A549 treated with AZD2906 at 1 μM for 4 hours (cell line): ENCODE measurements at places on chromosomes 11 and 22. TPM values are rescaled to one million over a fixed set of nuclear protein-coding genes. Genes with fewer than 3 reads are reported as not detected.

Gene THY1
- 13.3 to 23.6 TPM (median 16.1 TPM) in 5 replicates for total RNA-seq

Gene RAG1
- 0.10 to 0.71 TPM (median 0.39 TPM) in 5 replicates for total RNA-seq

Gene FAM180B
- 0.05 to 0.07 TPM in 2 of 5 replicates, not detected in the others for total RNA-seq

Gene DRICH1
- total RNA-seq = 0.11 to 0.37 TPM (median 0.26 TPM) in 3 of 5 replicates, not detected in the others

Gene CD44
- 637 to 985 TPM (median 741 TPM) in 5 replicates for total RNA-seq

Gene CARNS1
- total RNA-seq = 0.12 to 0.21 TPM (median 0.13 TPM) in 5 replicates

Gene OR8D4
- total RNA-seq = not detected in 5 replicates

Gene INPP5J
- total RNA-seq = 0.45 to 0.60 TPM (median 0.48 TPM) in 5 replicates

Gene RSF1
- total RNA-seq = 11.1 to 20.2 TPM (median 14.2 TPM) in 5 replicates

Gene CDC42BPG
- 1.3 to 1.8 TPM (median 1.5 TPM) in 5 replicates for total RNA-seq

Gene SOX10
- 0.08 TPM in 1 of 5 replicates, not detected in the others for total RNA-seq

Gene TRIM29
- total RNA-seq = 20.8 to 26.8 TPM (median 26.3 TPM) in 5 replicates

Gene HBB
- 0.24 TPM in 1 of 5 replicates, not detected in the others for total RNA-seq

Gene SYT13
- total RNA-seq = 5.3 to 6.6 TPM (median 5.5 TPM) in 5 replicates

Gene TEX54
- total RNA-seq = not detected in 5 replicates

Gene ABCC8
- total RNA-seq = 10.1 to 15.6 TPM (median 11.7 TPM) in 5 replicates

Gene SCN2B
- total RNA-seq = not detected in 5 replicates

Gene OR51A2
- total RNA-seq = not detected in 5 replicates

Gene IGSF9B
- total RNA-seq = 1.3 to 3.3 TPM (median 2.4 TPM) in 5 replicates

Gene SMIM38
- total RNA-seq = 0.05 to 0.06 TPM (median 0.05 TPM) in 4 of 5 replicates, not detected in the other

Gene TOMM22
- 57.5 to 72.6 TPM (median 68.1 TPM) in 5 replicates for total RNA-seq

Gene TBX10
- not detected in 5 replicates for total RNA-seq

Gene CASP12
- total RNA-seq = not detected in 5 replicates

Gene IFITM10
- 1.1 to 2.1 TPM (median 1.4 TPM) in 5 replicates for total RNA-seq

Gene MYBPC3
- total RNA-seq = 0.05 to 0.10 TPM (median 0.07 TPM) in 5 replicates

Gene ACTN3
- 0.02 to 0.10 TPM (median 0.09 TPM) in 4 of 5 replicates, not detected in the other for total RNA-seq

Gene MMP7
- total RNA-seq = 20.6 to 32.5 TPM (median 23.4 TPM) in 5 replicates

Gene IL10RA
- 0.07 to 0.38 TPM (median 0.15 TPM) in 4 of 5 replicates, not detected in the other for total RNA-seq

Gene ALDH3B1
- total RNA-seq = 127 to 137 TPM (median 130 TPM) in 5 replicates

Gene RASGRP2
- 0.94 to 2.3 TPM (median 2.0 TPM) in 5 replicates for total RNA-seq

Gene MAPK12
- total RNA-seq = 18.5 to 29.4 TPM (median 25.3 TPM) in 5 replicates

Gene GAB2
- 3.4 to 5.5 TPM (median 4.6 TPM) in 5 replicates for total RNA-seq

Gene RNF169
- 3.6 to 5.7 TPM (median 3.9 TPM) in 5 replicates for total RNA-seq
